ENCODE measurements at places on chromosomes 4 and X. TPM values are rescaled to one million over a fixed set of nuclear protein-coding genes. Genes with fewer than 3 reads are reported as not detected.

Gene NOX1
- total RNA-seq, result not detected

Gene VCX3A
- total RNA-seq, result not detected

- no peak overlapping the region for H3K4me3 ChIP-seq
- peaks cover 9% of the 10 kb centered on the region for H3K4me1 ChIP-seq
- no peak overlapping the region for H3K27ac ChIP-seq
These were observed 48.1 kb downstream of the DCLK2 start for GRCh38 chr4:150126201-150126863.

Gene DCAF8L2
- not detected for total RNA-seq

GRCh38 chr4:187491286-187491685 is 504.3 kb upstream of the ZFP42 start:
- H3K27ac ChIP-seq, result no peak overlapping the region
- no peak overlapping the region for H3K4me3 ChIP-seq
- no peak for DNase-seq
- no peaks in the 10 kb centered on the region for H3K4me1 ChIP-seq
- no peaks in the 10 kb centered on the region for H3K27me3 ChIP-seq

DNA sequence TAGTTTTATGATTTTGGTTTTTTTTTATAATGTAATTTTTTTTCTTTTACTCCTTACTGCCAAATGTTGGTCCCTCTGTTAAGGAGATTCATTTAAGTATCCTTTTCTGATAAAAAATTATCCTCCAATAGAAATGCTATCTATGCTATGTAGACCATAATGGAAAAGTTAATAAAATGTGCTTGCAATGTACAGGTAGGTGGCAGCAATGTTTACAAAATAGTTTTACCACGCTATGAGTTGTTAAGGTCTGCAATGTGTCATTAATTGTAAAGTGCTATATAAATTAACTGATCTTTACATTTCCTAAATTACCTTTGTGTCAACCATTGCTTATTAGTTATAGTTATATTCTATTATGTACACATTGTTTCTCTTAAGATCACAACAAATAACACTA is 3.8 kb upstream of the CENPC start:
- H3K4me3 ChIP-seq, result no peak overlapping the region
- no peak for DNase-seq
- peaks cover 2% of the 10 kb centered on the region for H3K4me1 ChIP-seq

DNA sequence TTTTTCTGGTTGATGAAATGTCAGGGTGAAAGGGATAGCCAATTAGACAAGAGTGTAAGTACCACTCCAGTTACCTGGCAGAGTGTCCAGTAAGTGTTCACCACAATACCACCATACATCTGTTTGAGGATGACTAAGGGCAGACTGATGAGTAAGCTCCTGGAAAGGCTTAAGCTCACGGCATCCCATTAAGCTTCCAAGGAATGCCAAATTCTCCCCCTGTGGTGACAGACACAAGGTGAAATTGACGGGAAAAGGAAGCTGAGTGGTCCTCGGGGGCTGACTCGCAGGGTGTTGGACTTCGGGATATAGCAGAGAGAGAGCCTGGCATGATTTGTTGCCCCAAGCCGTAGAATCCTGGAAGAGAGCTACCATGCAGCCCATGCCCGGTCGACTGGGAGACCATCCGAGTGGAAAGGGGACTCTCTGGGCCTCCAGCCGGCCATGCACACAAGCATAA is 7.6 kb upstream of the BST1 start:
- H3K4me1 ChIP-seq, result peaks cover 10% of the 10 kb centered on the region
- no peaks in the 10 kb centered on the region for H3K36me3 ChIP-seq
- H3K27ac ChIP-seq, result no peak overlapping the region
- no peak overlapping the region for H3K4me3 ChIP-seq

Gene VCX
- total RNA-seq, result not detected

- H3K27me3 ChIP-seq, result no peaks in the 10 kb centered on the region
- no peaks in the 10 kb centered on the region for H3K4me1 ChIP-seq
- no peaks in the 10 kb centered on the region for H3K36me3 ChIP-seq
- DNase-seq, result no peak
These were observed 158.3 kb upstream of the TAPT1 start for GRCh38 chr4:16384576-16384975.

- no peak for DNase-seq
- H3K4me1 ChIP-seq, result no peaks in the 10 kb centered on the region
- no peaks in the 10 kb centered on the region for H3K36me3 ChIP-seq
- no peak overlapping the region for H3K4me3 ChIP-seq
- H3K27ac ChIP-seq, result no peak overlapping the region
These were observed 418.5 kb upstream of the CPEB2 start for GRCh38 chr4:14583752-14584151.

GRCh38 chrX:154321594-154321993 is 26.0 kb downstream of the TKTL1 start:
- no peak overlapping the region for H3K4me3 ChIP-seq
- no peak overlapping the region for H3K27ac ChIP-seq
- no peak for DNase-seq
- H3K27me3 ChIP-seq, result no peaks in the 10 kb centered on the region

GRCh38 chrX:109629310-109629709 is 4.3 kb upstream of the KCNE5 start:
- H3K36me3 ChIP-seq, result no peaks in the 10 kb centered on the region
- no peak for DNase-seq

DNA sequence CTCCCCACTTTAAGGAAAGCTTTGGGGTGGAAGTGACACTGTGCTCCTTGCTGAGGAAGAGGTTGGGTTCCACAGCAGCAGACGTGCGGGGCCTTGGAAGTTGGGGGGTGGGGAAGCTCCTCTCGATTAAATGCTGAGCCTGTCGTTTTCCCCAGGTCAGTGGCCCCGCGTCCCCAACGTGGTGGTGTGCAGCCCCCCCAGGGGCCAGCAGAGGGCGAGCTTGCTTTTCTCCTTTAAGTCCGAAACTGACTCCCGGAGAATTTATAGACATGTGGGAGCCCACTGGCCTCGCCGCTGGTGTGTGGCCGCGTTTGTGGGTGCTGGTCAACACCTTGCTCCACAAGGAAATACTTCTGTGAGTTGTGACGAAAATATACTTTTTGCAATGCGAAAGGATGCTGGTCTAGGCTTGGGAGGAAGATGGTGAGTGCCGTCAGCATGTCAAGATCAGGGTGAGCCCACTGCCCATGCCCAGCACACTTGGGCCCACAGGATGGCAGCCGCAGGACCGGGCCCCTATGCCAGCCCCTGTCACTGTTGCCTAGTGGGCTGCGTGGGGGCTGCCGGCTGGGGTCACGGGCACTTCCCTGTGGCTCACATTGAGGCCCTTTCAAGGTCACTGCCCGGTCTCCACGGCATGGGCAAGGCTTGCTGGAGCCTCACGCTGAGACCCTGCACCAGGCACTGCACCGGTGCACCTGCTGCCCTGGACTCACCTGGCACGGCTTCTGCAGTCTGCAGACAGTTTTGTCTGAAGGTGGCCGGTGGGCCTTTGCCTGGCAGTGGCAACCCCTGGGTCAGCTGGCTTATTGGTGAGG is 9.4 kb downstream of the UVSSA start:
- H3K4me3 ChIP-seq, result no peak overlapping the region
- H3K27ac ChIP-seq, result no peak overlapping the region
- DNase-seq, result peak; percentile 73
- H3K36me3 ChIP-seq, result peaks cover 80% of the 10 kb centered on the region
- no peaks in the 10 kb centered on the region for H3K27me3 ChIP-seq

DNA sequence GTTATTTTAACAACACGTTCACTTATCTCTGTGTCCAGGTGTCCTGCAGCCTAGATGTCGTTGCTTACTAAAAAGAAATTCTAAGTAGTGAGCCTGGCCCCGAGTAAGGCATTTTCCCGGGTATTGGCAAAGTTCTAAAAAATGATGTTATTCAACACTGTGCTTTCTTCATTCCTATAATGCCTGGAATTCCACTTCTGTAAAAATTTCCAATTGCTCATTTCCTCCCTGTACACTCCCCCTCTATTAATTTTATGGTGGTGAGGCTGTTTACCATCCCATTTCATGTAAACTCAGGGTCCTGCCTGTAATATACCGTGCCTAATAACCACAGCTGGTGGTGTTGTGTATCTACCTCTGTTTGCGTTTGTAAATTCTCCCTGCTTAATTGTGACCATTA is 14.2 kb downstream of the BST1 start:
- no peak overlapping the region for H3K4me3 ChIP-seq
- H3K27ac ChIP-seq, result no peak overlapping the region
- DNase-seq, result no peak

- H3K27ac ChIP-seq, result no peak overlapping the region
- H3K36me3 ChIP-seq, result no peaks in the 10 kb centered on the region
- no peaks in the 10 kb centered on the region for H3K27me3 ChIP-seq
These were observed 533.2 kb upstream of the AGA start for GRCh38 chr4:177975315-177975987.

GRCh38 chrX:151039351-151039750 is 56.2 kb downstream of the HMGB3 start:
- no peaks in the 10 kb centered on the region for H3K4me1 ChIP-seq
- H3K27ac ChIP-seq, result no peak overlapping the region
- no peak for DNase-seq
- H3K27me3 ChIP-seq, result no peaks in the 10 kb centered on the region
- no peak overlapping the region for H3K4me3 ChIP-seq

DNA sequence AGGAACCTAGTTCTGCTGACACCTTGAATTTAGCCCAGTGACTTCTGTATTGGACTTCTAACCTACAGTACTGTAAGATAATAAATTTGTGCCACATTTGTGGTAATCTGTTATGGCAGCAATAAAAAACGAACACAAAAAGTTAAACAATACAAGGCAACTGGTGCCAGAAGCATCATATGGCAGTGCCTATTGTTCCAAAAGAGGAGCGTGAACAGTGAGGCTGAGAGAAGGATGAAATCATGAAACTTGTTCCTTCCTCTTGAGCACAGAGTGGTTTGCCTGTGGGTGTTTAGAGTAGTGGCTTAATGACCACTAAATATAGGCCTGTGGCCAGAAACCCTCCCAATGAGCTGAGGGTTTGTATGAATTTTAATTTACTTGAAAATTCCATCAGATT is 69.7 kb upstream of the PGRMC2 start:
- no peak overlapping the region for H3K4me3 ChIP-seq
- DNase-seq, result no peak
- no peaks in the 10 kb centered on the region for H3K36me3 ChIP-seq
- H3K4me1 ChIP-seq, result peaks cover 21% of the 10 kb centered on the region
- H3K27me3 ChIP-seq, result no peaks in the 10 kb centered on the region

DNA sequence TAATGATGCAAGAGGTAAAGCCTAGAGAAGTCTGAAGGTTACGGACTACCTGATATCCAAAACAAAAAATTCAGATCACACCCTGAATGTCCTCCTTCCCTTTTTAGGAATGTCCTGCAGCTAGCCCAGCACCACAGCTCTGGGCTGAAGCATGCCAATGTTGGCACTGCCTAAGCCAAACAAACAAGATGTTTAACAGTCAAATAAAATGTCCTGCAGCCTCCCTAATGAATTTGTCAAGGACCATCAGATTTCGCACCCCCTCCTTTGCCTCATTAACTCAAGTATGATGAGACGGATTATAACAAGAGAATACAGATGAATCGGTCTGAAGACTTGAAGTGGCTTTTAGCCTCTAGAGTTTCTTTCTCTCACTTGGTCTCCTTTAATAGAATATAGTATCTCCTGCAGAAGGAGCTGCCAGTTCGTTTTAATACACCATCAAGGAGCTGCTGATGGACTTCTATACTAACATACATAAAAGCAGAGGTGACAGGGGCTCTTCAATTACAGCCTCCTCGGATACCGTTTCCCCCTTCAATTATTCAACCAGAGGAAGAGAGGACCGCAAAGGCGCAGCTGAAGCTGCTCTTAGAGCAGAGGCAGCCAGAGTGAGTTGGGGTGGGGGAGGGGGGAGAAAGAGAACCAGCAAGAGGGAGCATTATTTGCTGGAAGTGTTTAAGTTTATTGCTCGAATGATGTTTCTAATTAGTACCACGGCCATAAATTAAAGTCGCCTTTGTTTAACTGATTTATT is 3.0 kb upstream of the MAB21L2 start:
- no peaks in the 10 kb centered on the region for H3K4me1 ChIP-seq
- peak overlapping the region; percentile 41 for H3K4me3 ChIP-seq
- DNase-seq, result no peak
- H3K36me3 ChIP-seq, result no peaks in the 10 kb centered on the region
- no peaks in the 10 kb centered on the region for H3K27me3 ChIP-seq

Gene CLIC2
- total RNA-seq, result 53.4 TPM

Gene SMIM43
- total RNA-seq, result 0.18 TPM

GRCh38 chrX:3462166-3462508 is 115.7 kb upstream of the MXRA5 start:
- H3K36me3 ChIP-seq, result no peaks in the 10 kb centered on the region
- no peak for DNase-seq
- H3K4me3 ChIP-seq, result no peak overlapping the region
- H3K27ac ChIP-seq, result no peak overlapping the region
- H3K4me1 ChIP-seq, result no peaks in the 10 kb centered on the region
- H3K27me3 ChIP-seq, result no peaks in the 10 kb centered on the region

Gene MAGEA9B
- not detected for total RNA-seq

Gene MXRA5
- 7.0 TPM for total RNA-seq

Gene GLRA2
- not detected for total RNA-seq

DNA sequence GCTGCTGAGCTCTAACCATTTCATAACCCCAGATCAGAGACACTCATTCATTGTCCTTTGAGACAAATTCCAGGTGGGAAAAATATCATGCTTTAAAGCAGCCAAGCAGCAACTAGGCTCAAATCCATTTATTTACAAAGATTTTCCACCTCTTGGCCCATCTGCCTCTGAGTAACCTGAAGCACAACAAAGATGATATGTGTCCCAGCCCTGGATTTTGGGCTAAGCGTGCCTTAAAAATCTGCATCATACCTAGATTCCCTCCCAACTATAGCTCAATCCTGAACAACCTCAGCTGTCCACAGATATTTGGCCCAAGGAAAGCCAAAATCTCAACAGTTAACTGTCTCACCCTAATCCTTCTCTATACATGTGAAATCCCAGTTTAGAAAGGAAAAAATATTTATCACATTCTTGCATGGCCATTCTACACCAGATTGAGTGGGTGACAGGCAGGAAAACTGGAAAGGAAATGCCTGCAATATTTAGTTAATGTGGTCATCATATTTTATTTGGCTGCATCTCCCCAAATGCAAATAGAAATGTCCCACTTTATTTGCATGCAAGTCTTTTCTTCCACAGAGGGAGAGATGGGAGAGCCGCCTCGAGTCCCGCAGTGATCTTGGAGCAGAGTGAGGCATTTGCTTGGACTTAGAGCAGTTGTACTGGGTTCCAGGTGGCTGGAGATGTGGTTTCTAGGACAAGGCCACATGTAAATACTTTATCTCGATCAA is 146.4 kb upstream of the EOLA2 start:
- no peak overlapping the region for H3K27ac ChIP-seq
- H3K36me3 ChIP-seq, result no peaks in the 10 kb centered on the region
- no peak for DNase-seq

GRCh38 chr4:41814565-41814964 is 66.0 kb upstream of the PHOX2B start:
- H3K4me3 ChIP-seq, result no peak overlapping the region
- H3K27me3 ChIP-seq, result peaks cover 10% of the 10 kb centered on the region
- H3K27ac ChIP-seq, result no peak overlapping the region
- no peaks in the 10 kb centered on the region for H3K36me3 ChIP-seq
- DNase-seq, result no peak

GRCh38 chrX:47191331-47191730 is 2.3 kb upstream of the UBA1 start:
- no peak for DNase-seq
- H3K27me3 ChIP-seq, result no peaks in the 10 kb centered on the region
- H3K4me1 ChIP-seq, result peaks cover 22% of the 10 kb centered on the region
- peak overlapping the region; percentile 65 for H3K4me3 ChIP-seq
- no peak overlapping the region for H3K27ac ChIP-seq
- H3K36me3 ChIP-seq, result peaks cover 9% of the 10 kb centered on the region

Gene SFRP2
- 39.5 TPM for total RNA-seq

GRCh38 chr4:173520921-173521466 is 9.0 kb downstream of the HAND2 start:
- H3K4me1 ChIP-seq, result peaks cover 39% of the 10 kb centered on the region
- no peak for DNase-seq
- no peak overlapping the region for H3K27ac ChIP-seq

- H3K4me1 ChIP-seq, result no peaks in the 10 kb centered on the region
- H3K27me3 ChIP-seq, result no peaks in the 10 kb centered on the region
- DNase-seq, result no peak
- no peak overlapping the region for H3K4me3 ChIP-seq
These were observed 5.5 kb downstream of the SOWAHD start for GRCh38 chrX:119763836-119764387.
